H1 (cell line): ENCODE measurements at places on chromosomes 16 and 17.
A peak's percentile ranks its signal among the peaks of the same experiment; 100 is the strongest.

GRCh38 chr16:81469710-81470535 lies 25.3 kb downstream of the CMIP start:
- no peak overlapping the region for H3K4me3 ChIP-seq
- H3K4me1 ChIP-seq = peaks cover 7% of the 10 kb centered on the region
- no peaks in the 10 kb centered on the region for H3K27me3 ChIP-seq
- 0 out of 2 replicates have a peak, but pooled peaks cover 4% of the 10 kb centered on the region for H3K36me3 ChIP-seq
- no peak for DNase-seq

GRCh38 chr17:74244548-74244947 lies 29.5 kb upstream of the DNAI2 start:
- H3K36me3 ChIP-seq = no peaks in the 10 kb centered on the region
- no peaks in the 10 kb centered on the region for H3K27me3 ChIP-seq
- H3K27ac ChIP-seq = no peak overlapping the region
- H3K4me1 ChIP-seq = peaks cover 23% of the 10 kb centered on the region
- DNase-seq = no peak

DNA sequence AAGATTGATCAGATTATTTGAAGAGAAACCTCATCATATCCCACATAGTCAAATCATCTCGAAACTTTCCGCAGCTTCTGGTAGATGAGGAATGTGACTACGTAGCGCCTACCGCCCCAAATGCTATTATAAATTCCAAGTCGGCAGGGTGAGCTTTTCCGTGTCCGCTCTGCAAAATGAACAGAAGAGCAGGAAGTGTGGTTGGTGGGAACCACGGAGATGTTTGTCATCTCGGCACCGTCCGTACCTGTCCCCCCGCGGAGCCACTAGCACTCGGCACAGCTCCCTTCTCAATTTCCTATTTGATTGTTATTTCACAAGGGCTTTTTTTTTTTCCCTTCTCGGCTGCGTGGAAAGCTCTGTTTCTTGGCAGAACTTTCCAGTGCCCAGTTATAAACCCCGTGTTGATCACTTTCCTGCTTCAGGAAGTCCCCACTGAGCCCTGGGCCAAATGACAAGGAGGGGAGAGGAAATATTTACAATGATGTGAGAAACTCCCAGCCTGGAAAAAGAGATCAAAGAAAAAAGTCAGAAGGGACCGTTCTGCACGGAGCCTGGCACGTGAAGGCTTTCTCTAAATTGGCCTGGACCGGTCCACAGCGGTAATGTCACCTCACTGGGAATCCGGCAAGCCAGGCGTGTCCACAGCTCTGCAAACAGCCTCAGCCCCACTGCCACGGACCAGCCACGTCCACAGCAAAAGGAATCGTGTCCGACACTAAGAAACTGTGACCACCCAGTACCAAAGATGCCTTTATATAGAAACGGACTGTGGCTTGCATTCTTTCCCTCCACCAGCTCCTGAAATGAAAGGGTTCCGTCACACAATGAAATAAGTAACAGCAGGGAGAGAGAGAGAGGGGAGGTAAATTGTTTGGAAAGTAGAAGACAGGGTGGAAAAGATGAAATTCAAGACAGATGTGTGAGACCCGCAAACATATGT lies 65.0 kb downstream of the MRM3 start:
- H3K4me1 ChIP-seq = peaks cover 1% of the 10 kb centered on the region; the same call in 1 of the 2 replicates
- no peaks in the 10 kb centered on the region for H3K36me3 ChIP-seq
- DNase-seq = no peak
- H3K27me3 ChIP-seq = no peaks in the 10 kb centered on the region

- no peaks in the 10 kb centered on the region for H3K27me3 ChIP-seq
- no peak overlapping the region for H3K4me3 ChIP-seq
- no peak for DNase-seq
- H3K36me3 ChIP-seq = no peaks in the 10 kb centered on the region
- H3K27ac ChIP-seq = no peak overlapping the region
Observed at GRCh38 chr17:76107509-76107908, 3.9 kb upstream of the EXOC7 start.

- H3K27ac ChIP-seq = no peak within 1 kb of the TSS
- H3K4me3 ChIP-seq = peak within 1 kb of the TSS; percentile 50
- H3K36me3 ChIP-seq = no peaks in the 10 kb centered on the region
- no peak for DNase-seq
Observed at GRCh38 chr17:48728232-48729231, at the start of gene HOXB13. Gene HOXB13 (minus strand): TSS chr17:48728750. CDS start chr17:48728593, 157 bp downstream.

- no peaks in the 10 kb centered on the region; the same call in 1 of the 2 replicates for H3K4me1 ChIP-seq
- no peaks in the 10 kb centered on the region for H3K36me3 ChIP-seq
- DNase-seq = no peak
Observed at GRCh38 chr17:76196675-76197074, 43.6 kb downstream of the RNF157 start.

DNA sequence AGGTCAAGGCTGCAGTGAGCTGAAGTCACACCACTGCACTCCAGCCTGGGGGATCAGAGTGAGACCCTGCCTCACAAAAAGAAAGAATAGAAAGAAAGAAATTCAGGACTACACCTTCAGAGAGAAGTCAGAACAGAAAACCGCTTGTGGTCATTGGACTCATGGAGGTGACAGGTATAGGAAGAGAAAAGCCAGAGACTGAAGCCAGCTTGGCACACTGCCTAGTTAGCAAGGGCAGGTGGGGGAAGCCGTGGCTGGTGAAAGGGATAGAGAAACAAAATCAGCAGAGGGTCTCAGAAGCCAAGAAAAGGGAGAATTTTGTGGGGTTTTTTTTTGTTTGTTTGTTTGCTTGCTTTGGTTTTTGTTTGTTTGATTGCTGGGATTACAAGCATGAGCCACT lies 32.9 kb upstream of the SKAP1 start:
- peaks cover 6% of the 10 kb centered on the region; the same call in 1 of the 2 replicates for H3K27me3 ChIP-seq
- DNase-seq = no peak
- H3K36me3 ChIP-seq = no peaks in the 10 kb centered on the region
- H3K4me3 ChIP-seq = no peak overlapping the region
- peaks cover 4% of the 10 kb centered on the region for H3K4me1 ChIP-seq
- no peak overlapping the region for H3K27ac ChIP-seq

- no peaks in the 10 kb centered on the region for H3K27me3 ChIP-seq
- H3K4me1 ChIP-seq = no peaks in the 10 kb centered on the region
Observed at GRCh38 chr16:66874079-66874775, 6.1 kb upstream of the PDP2 start.

DNA sequence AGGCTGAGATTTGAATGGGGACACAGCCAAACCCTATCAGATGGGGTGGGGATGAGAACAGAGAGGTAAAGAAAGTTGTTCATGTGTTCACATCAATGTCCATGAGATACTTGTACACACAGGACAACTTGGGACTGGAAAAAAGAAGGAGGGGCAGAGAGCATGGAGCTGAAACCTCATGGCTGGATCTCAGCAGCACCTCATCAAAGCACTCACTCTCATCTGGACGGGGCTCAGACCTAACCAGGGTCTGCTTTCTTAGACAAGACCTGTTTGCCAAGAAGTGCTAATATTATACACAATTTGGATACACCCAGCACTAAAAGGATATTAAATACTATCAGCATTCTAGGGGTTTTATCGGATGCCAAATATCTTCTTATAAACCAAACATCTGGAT lies 399.8 kb downstream of the SLC39A11 start:
- no peak for DNase-seq
- H3K36me3 ChIP-seq = no peaks in the 10 kb centered on the region; the same call in 1 of the 2 replicates
- no peak overlapping the region for H3K4me3 ChIP-seq
- H3K4me1 ChIP-seq = no peaks in the 10 kb centered on the region
- H3K27me3 ChIP-seq = no peaks in the 10 kb centered on the region

GRCh38 chr16:22321340-22322001 lies 24.3 kb downstream of the POLR3E start:
- H3K27me3 ChIP-seq = no peaks in the 10 kb centered on the region
- H3K4me1 ChIP-seq = no peaks in the 10 kb centered on the region
- DNase-seq = no peak
- H3K36me3 ChIP-seq = peaks cover 27% of the 10 kb centered on the region
- peak overlapping the region; percentile 62 for H3K27ac ChIP-seq

DNA sequence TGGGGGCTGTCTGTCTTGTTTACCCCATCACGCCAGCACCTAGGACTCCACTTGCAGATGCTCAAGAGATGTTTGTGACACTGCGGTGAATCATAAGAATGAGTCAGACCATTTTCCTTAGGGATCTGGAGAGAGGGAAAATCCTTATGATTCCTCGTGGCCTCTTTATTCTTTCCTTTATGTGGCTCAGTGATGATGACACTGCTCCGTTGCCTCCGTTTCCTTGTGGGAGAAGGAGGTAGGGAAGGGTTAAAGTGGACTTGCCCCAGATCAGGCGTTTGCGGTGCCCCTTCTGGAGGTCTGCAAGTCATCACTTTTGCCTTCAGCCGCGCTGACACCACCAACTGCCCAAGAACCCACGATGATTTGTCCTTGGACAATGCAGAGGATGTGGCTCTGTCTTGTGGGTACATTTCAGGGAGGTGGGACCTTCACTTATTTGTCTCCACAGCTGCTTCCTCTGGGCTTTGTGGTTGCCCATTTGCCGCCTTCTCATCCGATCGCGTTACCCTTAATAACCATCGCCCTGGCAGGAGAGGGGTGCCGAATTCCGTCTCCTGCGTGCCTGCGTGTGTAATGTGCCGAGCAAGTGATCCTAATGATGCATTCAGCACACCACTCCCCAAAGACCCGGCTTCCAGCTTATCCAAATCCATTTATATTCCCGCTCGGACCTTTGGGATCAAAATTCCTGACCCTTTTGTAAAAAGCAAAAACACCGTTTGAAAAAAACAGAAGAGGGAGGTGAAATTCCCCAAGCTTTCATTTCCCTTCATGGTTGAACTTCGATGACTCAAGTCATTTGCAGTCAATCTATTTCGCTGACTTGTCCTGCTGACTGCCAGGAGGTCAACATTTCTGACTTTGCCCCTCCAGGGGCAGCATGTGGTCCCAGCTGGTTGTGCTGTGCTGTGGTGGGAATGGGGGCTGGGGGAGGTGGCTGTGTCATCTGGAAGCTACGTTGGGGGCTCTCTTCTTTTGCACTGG lies 87.2 kb upstream of the IRX3 start:
- no peak overlapping the region for H3K4me3 ChIP-seq
- H3K4me1 ChIP-seq = no peaks in the 10 kb centered on the region
- DNase-seq = no peak

- peak within 1 kb of the TSS; percentile 82 for H3K4me3 ChIP-seq
- peak within 1 kb of the TSS; percentile 88 for H3K27ac ChIP-seq
- H3K36me3 ChIP-seq = no peaks in the 10 kb centered on the region
- no peaks in the 10 kb centered on the region for H3K4me1 ChIP-seq
- H3K27me3 ChIP-seq = no peaks in the 10 kb centered on the region
Observed at GRCh38 chr17:17476865-17477467, at the start of gene MED9. Gene MED9 (plus strand): TSS chr17:17477000. CDS start chr17:17477042, 42 bp downstream.

GRCh38 chr17:300881-301280 lies 51.7 kb downstream of the RPH3AL start:
- DNase-seq = no peak
- H3K27me3 ChIP-seq = no peaks in the 10 kb centered on the region

DNA sequence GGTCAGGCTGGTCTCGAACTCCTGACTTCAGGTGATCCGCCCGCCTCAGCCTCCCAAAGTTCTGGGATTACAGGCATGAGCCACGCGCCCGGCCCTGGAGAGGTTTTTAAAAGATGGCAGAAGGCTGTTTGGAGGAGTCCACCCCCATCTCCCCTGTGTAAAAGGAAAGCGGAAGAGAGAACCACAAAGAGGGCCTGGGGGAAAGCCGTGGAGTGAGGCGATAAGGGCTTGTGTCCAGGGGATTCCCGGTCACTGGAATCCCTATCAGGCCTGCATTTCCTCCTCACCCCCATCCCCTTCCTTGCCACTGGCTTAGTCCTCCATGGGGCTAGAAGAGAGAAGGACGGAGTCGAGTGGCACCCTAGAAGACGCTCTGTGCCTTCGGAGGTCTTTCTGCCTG lies at the start of gene GP1BA:
Gene GP1BA, plus strand, starts transcription at position 315 of the 400 bp plus-strand sequence. CDS start 328 bp downstream, outside the sequence.
- H3K4me3 ChIP-seq = no peak within 1 kb of the TSS
- H3K4me1 ChIP-seq = peaks cover 3% of the 10 kb centered on the region
- no peak within 1 kb of the TSS for H3K27ac ChIP-seq
- H3K27me3 ChIP-seq = no peaks in the 10 kb centered on the region
- no peaks in the 10 kb centered on the region for H3K36me3 ChIP-seq

GRCh38 chr17:6496640-6497441 lies 52.6 kb downstream of the PIMREG start:
- no peaks in the 10 kb centered on the region for H3K27me3 ChIP-seq
- no peaks in the 10 kb centered on the region for H3K36me3 ChIP-seq
- H3K4me3 ChIP-seq = peak overlapping the region; percentile 51; the same call in 1 of the 2 replicates
- no peak for DNase-seq
- H3K27ac ChIP-seq = no peak overlapping the region

DNA sequence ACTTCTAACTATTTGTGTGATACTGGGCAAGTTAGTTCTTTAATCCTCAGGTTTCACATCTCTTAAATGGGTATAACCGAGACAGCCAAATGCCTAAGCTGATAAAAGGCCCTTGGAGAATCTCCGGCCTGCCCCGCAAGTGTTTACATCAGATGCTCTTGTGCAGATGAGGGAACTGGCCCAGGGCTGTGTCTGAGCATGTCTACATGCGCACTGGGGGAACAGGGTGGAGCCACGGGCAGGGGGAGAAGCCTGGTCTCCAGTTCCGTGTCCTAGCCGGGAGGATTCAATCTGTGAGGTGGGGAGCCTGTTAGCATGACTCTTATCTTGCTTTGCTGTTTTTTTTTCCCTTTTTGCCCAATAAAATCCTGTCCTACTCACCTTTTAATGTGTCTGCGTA lies 222.9 kb downstream of the CDH8 start:
- no peak for DNase-seq
- H3K27ac ChIP-seq = no peak overlapping the region
- H3K36me3 ChIP-seq = no peaks in the 10 kb centered on the region
- no peak overlapping the region for H3K4me3 ChIP-seq

DNA sequence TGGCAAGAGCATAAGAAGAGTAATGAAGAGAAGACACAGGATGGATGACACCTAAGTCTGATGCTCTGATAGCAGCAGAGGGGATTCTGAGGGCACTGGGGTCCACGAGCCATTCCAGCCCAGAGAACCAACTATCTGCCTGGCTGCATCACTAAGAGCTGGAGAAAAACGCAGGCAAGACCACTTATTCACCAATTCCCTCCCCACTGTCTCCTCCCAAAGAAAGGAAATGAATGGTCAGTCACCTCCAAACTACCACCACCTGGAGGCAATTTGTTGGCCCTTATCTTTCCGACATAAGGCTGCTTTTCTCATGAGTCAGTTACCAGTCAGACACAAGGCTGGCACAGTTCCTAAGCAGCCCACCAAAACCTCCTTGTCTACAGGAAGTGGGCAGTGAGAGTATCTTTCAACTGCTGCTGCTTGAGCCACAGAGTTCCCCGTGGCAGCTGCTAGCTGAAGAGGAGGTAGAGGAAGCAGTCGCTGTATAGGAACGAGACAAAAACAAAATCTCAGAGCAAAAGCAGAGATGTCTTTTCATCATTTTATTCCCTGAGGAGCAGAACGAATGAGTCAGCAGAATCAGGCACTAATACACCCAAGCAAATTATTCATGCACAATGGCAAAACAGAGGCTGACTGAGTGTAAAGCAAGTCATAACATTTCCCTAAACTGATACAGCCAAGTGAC lies 111.1 kb downstream of the SMG6 start:
- H3K27me3 ChIP-seq = no peaks in the 10 kb centered on the region
- H3K36me3 ChIP-seq = no peaks in the 10 kb centered on the region; the same call in 1 of the 2 replicates
- no peak for DNase-seq
- no peak overlapping the region for H3K4me3 ChIP-seq
- no peak overlapping the region for H3K27ac ChIP-seq
